ENCODE measurements at places on chromosomes 6 and 20. TPM values are rescaled to one million over a fixed set of nuclear protein-coding genes. Genes with fewer than 3 reads are reported as not detected.

Gene SLC22A23
- 6.3 TPM for total RNA-seq

Gene MATN4
- not detected for total RNA-seq

Gene PSORS1C2
- not detected for total RNA-seq

DNA sequence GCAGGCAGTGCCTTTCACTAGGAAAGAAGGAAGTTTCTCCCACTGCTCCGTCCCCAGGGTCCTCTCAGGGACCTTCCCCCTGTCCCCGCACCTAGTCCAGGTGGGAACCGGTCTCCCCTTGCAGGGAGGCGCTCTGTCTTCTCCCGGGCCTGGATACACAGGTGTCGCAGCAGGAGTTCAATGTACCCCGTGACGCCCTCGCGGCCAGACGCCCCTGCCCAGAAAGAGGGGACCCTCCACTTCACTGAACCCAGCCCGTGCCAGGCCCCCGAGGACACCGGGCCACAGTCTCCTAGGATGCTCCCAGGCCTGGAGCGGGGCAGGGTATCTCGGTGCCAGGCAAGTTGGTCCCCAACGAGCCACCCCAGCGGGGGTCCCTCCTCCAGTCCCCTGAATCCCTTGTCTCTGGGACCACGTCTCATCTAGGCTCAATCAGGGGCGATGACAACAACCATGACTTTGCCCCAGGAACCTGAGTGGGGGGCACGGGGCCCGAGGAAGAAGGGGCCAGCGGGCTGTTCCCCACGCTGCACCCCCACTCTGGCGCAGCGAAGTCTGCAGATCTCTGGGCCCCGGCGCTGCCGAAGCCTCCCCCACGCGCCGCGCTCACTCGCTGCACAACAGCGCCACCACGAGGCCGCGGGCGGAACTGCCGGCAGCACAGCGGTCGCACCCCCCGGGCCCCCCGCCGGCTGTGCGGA is 103.0 kb downstream of the EDN3 start:
- peak; percentile 66 for DNase-seq
- no peak overlapping the region for H3K27ac ChIP-seq
- no peaks in the 10 kb centered on the region for H3K36me3 ChIP-seq
- no peak overlapping the region for H3K4me3 ChIP-seq
- peaks cover 32% of the 10 kb centered on the region for H3K27me3 ChIP-seq

GRCh38 chr20:38723017-38723847 is 1.1 kb upstream of the SLC32A1 start:
- peaks cover 17% of the 10 kb centered on the region for H3K36me3 ChIP-seq
- H3K4me3 ChIP-seq = peak overlapping the region; percentile 72
- no peak for DNase-seq
- peak overlapping the region; percentile 47 for H3K27ac ChIP-seq
- H3K27me3 ChIP-seq = peaks cover 94% of the 10 kb centered on the region
- H3K4me1 ChIP-seq = peaks cover 41% of the 10 kb centered on the region
